ENCODE measurements at places on chromosomes 13 and 19.
A peak's percentile ranks its signal among the peaks of the same experiment; 100 is the strongest.

- DNase-seq = no peak
These were observed 7.9 kb downstream of the PIP5K1C start for GRCh38 chr19:3692141-3693024.

DNA sequence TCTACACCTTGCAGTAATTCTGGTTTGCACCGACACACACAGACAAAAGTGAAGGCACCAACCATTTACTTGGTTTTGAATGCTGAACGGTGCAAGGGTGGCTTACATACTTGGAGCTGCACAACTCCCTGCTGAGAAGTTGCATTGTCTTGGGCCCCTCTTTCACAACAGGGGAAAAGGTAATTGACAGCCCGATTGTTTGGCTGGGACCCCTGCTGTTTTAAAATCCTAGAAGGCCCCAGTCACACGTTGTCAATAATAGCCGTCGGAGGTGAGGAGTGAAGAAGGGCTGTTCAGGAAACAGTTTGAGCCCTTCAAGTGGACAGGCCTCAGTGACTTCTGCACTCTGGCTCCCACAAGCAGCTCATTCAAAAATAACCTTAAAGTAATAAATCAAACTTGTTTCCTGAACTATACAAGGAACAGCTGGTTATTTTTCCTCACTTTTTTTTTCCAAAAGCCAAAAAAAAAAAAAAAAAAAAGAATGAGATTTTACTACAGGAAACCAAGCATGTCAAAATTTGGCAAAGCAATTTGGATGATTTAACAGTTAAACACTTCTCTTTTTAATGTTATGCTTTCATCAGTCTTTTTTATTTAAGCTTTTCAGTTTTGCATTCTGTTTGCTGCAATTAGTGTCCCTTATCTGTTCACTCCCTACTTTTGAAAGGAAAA, 19.0 kb upstream of the SPRY2 start:
- DNase-seq = no peak

DNA sequence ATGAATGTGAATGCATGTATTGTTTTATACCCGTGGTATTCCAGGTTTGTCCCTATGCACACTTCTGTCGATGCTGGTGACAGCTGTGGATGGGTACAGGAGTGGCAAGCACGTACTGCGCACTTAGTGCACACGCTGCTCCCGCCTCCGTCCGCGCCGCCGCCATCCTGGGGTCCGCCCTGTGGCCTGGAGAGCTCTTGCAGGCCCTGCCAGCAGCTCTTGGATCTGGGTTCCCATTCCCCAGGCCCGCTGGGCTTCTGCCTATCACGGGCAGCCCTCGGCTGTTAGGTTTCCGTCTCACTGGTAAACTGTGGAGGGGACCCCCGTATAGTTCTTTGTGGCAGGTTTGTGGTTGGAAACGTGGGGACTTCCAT, 4.0 kb downstream of the GNA11 start:
- no peak for DNase-seq

GRCh38 chr19:50330365-50331078, 1.3 kb upstream of the KCNC3 start:
- peak; percentile 69 for DNase-seq

GRCh38 chr19:19120308-19121231, 17.7 kb downstream of the TMEM161A start:
- DNase-seq = no peak

DNA sequence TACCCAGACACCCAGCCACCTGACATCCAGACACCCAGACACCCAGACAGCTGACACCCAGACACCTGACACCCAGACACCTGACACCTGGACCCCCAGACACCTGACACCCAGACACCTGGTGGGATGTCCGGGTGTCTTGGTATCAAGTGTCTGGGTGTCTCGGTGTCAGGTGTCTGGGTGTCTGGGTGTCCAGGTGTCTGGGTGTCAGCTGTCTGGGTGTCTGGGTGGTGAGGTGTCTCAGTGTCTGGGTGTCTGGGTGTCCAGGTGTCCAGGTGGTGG, 18.6 kb downstream of the C19orf12 start:
- no peak for DNase-seq

Measured in cerebellar nuclear complex (tissue), 1 donor.